Head of caudate nucleus (tissue), 42 donors: ENCODE measurements at places on chromosomes 6 and 20.

DNA sequence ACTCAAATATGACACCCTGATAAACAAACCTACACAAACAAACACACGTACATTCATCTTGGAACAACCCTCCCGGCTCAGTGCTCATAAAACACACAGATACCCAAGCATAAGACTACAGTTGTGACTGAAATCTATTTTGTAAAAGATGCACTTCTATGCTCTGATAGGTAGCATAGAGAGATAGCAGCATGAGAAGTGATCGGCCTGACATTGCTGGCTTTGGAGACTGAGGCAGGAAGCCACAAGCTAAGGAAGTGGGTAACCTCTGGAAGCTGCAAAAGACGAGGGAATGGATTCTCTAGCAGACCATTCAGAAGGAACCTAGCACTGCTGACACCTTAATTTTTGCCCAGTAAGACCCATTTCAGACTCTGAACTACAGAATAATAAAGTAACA, 1.6 kb upstream of the RNF39 start:
- DNase-seq = no peak

- no peak for DNase-seq
Measured at GRCh38 chr6:16334671-16335070, 96.3 kb downstream of the GMPR start.

DNA sequence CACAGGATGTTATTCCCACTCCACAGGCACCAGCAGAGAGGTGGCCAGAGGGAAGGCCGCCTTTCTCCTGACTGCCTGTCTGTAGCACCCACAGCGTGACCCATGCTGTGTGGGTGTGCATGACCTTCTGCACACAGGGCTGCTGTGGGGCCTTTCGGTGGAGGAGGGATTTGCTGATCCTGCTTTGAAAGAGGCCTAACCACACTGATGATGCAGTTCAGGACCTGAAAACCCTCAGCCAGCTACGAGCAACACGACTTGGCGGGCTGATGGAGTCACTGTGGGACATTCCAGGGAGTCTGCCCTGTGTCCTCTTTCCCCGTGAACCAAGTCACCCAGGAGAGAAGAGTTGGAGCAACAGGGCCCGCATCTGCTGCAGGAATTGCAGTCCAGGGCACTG, 49.1 kb downstream of the SYTL3 start:
- no peak for DNase-seq

- no peak for DNase-seq
Measured at GRCh38 chr6:45072673-45073072, 255.5 kb upstream of the RUNX2 start.

DNA sequence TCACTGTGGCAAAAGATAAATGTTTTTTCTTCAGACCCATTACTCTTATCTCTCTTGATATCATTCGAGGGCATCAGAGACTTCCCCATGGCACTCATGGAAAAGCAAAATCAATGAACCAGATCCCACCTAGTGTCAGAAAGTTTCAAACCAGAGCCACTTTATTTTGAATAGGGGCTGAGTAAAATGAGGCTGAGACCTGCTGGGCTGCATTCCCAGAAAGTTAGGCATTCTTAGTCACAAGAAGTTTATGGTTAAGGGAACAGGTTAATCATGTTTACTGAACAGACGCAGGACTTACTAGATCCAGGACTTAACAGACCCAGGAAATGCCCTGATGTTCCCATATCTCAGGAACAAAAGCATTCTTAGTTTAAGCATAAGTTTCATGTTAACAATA, 369.9 kb downstream of the BTBD3 start:
- no peak for DNase-seq

DNA sequence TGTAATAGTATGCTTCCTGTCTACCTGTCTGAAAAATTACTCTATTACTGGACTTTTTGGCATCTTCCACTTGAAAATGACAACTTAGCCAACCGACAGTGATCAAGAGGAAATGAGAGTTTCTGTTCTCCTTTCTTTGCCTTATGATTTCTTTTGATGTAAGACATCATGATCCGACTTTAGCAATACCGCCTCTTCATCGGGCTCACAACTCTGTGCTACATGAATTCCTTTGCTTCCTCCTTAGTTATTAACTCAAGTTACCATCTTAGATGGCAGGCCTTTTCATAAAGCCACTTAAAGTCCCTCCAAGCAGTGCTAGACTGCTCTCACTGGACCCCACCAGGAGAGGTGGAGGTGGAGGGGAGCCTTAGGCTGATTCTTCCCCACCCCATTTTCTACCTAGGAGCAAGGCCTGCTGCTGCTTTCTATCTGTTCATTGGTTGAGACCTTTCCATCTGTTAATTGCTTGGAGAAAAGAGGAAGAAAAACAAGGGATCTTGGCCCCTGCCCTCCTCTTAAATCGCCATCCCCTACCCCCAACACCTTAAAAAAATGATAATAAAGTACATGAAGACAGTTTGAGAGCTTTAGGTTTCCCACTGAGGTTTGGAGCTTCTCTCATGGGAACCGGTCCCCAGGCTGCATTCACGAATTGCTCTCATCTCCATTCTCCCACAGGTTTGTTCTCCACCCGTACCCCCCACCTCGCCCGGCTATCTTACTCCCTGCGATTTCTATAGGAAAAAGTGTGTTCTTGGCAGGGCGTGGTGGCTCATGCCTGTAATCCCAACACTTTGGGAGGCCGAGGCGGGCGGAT, 21.6 kb upstream of the MCM3 start:
- no peak for DNase-seq

GRCh38 chr20:4813863-4814695, 92.4 kb downstream of the PRND start:
- DNase-seq = no peak

- no peak for DNase-seq
Measured at GRCh38 chr6:30234356-30234755, 21.1 kb upstream of the TRIM26 start.

DNA sequence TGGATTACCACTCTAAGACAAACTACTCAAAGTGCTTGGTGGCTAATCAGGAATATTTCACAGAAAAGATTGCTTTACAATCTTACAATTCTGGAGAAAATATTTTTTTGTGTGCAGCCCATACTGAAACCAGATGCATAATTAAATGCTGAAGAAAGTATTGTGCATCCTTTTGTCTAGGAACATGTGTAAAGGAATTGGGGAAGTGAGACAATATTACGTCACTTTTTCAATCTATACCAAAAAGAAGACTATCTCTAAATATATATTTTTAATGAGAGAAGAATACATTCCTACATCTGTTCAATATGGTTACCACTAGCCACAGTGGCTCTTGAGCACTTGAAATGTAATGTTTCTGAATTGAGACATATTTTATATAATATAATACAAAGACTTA, 992.5 kb upstream of the ADGRB3 start:
- DNase-seq = no peak

GRCh38 chr6:3841066-3841454, 8.1 kb upstream of the FAM50B start:
- no peak for DNase-seq

DNA sequence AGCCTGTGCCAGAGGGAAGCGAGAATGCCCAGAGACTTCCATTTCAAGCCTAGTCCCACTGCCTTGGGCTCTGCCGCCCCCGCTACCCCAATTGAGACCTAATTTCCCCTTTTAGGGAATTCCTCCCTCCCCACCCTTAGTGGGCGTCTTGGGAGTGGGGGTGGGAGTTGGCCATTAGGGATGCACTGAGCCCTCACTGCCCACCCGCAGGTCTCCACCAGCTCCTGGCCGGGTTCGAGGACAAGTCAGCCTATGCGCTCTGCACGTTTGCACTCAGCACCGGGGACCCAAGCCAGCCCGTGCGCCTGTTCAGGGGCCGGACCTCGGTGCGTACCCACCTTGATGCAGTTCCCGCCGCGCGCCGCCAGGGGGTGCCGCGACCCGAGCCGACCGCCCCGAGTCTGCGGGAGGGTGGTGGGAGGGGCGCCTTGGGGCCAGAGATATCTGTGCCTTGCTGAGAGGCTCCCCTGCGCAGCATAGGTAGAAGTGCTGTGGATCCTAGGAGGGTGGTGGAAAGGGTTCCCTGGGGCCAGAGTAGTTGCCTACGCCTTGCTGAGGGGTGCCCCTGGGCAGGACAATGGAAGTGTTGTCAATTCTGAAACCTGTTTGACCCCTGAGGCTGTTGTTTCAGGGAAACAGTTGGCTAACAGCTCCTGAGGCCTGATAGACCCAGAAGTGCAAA, 9.2 kb downstream of the ITPA start:
- peak; percentile 51 for DNase-seq

GRCh38 chr20:37777988-37778659, 84.3 kb downstream of the CTNNBL1 start:
- DNase-seq = no peak

DNA sequence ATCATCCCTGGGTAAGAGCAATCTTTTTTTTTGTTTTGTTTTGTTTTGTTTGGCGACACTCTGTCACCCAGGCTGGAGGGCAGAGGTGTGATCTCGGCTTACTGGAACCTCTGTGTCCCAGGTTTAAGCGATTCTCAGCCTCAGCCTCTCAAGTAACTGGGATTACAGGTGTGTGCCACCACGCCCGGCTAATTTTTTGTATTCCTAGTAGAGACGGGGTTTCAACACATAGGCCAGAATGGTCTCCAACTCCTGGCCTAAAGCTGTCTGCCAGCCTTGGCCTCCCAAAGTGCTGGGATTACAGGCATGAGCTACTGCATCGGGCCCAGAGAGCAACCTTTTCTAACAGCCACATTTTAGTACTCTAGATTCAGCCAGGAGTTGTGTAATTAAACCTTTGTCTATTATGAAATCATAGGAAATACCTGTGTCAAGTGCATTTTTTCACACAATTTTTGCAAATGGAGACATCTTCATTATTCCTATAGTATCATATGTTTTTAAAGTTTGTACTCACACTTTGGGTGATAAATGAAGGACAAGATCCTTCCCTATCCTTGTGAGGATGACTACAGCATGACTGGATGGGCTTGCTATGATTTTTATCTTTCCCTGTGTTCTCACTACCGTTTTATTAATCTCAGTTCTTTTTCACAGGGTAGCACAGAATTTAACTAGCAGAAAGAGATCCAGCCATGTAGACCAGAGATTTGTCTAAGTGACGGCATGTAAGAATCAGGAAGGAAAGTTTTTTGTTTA, 82.6 kb downstream of the OR2B2 start:
- no peak for DNase-seq

- DNase-seq = no peak
Measured at GRCh38 chr20:62765021-62765420, 31.3 kb upstream of the MRGBP start.

- DNase-seq = no peak
Measured at GRCh38 chr6:42257614-42258013, 40.0 kb upstream of the MRPS10 start.

DNA sequence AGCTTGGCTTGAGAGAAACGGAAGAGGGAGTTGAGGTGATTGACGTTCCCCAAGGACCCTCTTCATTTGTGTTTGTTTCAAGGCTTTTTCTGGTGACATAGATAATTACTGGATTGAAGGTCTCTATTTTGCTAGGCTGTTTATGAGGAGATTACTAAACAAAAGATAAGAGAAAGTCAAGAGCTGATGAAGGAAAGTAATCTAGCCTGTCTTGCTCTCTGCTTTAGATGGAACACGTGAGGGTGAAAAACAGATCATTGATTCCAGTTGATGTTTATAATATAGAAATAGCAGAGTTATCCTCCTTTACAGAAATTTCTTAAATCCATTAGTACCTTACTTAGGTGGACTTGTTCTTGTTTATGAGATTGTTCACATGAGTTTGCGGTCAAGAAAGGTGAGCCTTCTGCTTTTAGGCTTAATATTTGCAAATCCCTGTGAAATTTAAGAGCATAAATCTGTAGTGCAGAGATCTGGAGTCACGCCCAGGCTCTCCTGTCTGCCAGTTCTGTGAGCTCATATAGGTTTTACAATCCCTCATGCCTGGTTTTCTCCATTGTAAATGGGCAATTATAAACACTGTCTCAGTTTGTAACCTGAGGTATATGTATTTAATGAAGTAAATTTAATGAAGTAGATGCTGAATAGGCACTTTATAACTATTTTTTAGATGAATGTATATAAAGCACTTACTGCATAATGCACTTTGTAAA, 272.8 kb downstream of the NKAIN2 start:
- DNase-seq = no peak

GRCh38 chr6:6516666-6517458, 71.7 kb upstream of the LY86 start:
- no peak for DNase-seq

DNA sequence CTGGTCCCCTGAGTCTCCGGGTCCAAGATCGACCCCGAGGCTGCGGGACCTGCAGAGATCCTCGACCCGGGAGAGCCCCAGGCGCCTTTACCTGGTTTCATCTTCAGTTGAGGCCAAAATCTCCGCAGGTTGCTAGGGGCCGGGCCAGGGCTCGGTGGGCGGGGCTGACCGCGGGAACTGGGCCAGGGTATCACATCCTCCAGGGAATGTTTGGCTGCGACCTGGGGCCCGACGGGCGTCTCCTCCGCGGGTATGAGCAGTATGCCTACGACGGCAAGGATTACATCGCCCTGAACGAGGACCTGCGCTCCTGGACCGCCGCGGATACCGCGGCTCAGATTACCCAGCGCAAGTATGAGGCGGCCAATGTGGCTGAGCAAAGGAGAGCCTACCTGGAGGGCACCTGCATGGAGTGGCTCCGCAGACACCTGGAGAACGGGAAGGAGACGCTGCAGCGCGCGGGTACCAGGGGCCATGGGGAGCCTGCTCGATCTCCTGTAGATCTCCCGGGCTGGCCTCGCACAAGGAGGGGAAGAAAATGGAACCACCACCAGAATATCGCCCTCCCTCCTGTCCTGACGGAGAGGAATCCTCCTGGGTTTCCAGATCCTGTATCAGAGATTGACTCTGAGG, 53.8 kb upstream of the POLR1H start:
- DNase-seq = no peak
